ENCODE measurements at places on chromosomes 6 and 20.

GRCh38 chr6:160042788-160043301 is 74.0 kb downstream of the IGF2R start:
- no peak for DNase-seq

DNA sequence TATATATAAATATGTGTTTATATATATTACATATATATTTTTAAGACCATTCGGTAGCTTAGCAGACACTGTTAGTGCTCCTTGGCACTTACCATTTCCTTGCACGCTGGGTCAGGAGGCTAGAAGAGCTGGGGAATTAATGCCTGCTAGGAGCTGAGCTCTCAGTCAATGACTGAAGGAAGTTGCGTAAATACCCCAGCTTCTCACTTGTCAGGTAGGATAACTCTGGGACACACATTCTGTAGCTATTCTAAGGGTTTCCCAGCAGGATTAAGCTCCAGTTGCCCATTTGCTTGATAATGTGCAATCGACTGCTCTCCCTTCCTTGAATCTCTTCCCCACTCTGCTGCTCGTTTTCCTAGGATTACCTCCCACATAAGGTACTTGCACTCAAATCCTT is 15.7 kb upstream of the DNAAF9 start:
- no peak for DNase-seq

GRCh38 chr6:51648236-51648635 is 439.2 kb downstream of the PKHD1 start:
- no peak for DNase-seq

- no peak for DNase-seq
Measured at GRCh38 chr6:79713701-79714322, 82.7 kb downstream of the SH3BGRL2 start.

DNA sequence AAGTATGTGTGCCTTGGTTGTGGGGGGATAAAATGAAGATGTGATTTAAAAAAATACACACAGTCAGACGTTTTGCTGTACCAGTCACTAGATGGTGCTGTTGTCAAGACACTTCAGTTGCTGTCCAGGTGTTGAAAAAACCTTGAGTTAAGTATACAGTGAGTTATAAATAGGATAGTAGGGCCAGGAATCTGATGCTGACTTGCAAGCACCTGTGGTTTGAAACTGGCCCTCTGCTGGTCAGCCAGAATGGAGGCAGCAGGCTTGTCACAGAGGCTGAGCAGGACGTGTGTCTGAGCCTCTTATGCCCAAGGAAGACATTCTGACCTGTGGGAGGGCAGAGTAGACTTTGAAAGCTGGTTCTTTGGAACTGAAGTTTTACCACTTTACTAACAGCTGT is 27.8 kb downstream of the RNF8 start:
- DNase-seq = no peak

GRCh38 chr6:167669870-167670802 is 156.6 kb upstream of the AFDN start:
- DNase-seq = no peak

GRCh38 chr6:113584767-113585166 is 272.4 kb upstream of the MARCKS start:
- no peak for DNase-seq

GRCh38 chr20:33864324-33864963 is 53.3 kb downstream of the CHMP4B start:
- no peak for DNase-seq

DNA sequence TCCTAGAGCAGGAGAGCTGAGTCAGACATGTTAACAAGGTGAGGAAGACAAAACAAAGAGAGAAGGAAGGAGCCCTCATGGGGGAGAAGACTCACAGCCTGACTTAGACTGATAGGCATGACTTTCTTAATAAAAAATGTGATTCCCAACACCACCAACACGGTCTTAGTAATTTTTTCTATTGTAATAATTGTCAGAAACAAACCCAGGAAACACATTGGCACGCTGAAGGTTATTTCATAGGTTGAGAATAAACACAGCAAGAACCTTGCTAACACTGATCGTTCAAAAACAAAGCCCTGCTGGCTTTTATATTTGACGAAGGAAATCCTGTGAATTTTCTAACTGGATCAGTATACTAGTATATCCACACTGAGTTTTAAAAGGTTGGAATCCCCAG is 286.8 kb downstream of the HACE1 start:
- no peak for DNase-seq

DNA sequence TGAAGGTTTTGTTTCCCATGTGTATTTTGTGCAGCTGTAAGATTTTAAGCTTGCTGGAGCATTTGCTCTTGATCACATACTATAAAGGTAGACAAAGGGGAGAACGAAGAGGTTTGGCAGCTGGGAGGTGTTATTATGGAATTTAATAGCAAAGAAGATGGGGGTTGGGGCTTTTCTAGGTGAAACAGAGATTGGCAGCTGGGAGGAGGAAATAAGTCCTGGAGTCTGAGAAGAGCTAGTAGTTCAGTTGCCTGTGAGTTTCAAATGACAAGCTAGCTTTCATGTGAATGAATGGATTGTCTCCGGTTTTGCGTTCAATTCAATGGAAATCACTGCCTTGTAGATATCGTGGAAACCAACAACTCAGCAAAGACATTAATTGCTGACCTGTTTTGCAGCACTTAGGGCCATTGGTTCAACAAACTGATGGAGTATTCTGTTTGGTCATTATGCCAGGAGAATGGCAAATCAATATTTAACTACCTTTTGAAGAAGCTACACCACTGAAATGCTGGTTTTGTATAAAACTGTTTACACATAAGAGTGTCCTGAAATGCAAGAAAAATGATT is 38.1 kb upstream of the FLRT3 start:
- no peak for DNase-seq

- no peak for DNase-seq
Measured at GRCh38 chr6:39558079-39558478, 167.1 kb downstream of the KIF6 start.

DNA sequence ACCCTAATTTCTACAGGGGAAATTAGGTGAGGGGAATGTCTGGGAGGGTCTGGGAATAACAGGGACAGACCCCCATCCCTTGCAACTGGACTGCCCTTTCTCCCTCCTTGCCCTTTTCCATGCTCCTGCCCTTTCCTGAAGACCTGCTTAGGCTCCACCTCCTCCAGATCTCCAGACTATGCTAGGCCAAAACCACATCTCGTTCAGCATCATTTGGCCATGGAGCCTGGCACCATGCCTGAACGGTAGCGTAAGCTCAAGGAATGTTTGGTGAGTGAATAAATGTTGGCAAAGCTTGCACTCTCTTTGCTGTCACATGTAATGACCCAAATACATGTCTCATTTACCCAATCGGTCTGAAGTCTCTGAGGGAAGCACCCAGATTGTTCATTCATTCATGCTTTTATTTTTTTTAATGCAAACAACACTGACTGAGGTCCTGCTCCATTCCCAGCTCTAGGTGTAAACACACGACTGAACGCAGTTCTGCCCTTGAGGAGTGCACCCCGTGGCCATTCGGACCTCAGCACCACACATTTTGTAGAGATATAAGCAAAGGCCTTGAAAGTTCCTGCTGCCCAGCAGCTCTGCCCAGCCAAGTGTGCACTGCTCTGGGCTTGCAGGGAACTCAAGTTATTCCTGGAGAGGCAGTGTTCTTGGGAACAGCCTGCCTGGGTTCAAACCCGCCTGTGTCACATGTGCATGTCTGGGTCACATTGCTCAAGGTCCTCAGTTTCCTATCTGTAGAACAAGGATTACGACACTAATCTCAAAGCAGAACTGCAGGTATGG is 1.1 kb upstream of the GRM4 start:
- no peak for DNase-seq

GRCh38 chr6:91816335-91816734 is 1229.5 kb upstream of the MAP3K7 start:
- DNase-seq = no peak

DNA sequence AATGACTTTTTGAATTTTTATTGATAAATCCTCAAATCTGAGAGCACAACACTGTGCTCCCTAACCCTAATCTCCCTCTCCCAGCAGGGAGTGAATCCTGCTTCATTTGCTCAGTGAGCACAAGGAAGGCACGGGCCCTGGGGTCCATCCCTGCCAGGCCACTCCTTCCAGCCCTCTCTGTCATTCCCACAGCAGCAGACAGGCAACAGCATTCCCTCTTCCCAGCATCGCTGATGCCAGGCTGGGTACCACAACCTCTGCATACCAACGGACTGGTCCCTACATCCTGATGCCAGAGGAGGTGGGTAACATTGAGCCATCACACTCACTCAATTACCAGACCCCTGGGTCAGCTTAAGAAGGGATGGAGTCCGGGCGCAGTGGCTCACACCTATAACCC is 34.2 kb downstream of the MRPL14 start:
- no peak for DNase-seq

Data from effector memory CD4-positive, alpha-beta T cell (primary cell).